ENCODE measurements at places on chromosomes 6 and 20.

DNA sequence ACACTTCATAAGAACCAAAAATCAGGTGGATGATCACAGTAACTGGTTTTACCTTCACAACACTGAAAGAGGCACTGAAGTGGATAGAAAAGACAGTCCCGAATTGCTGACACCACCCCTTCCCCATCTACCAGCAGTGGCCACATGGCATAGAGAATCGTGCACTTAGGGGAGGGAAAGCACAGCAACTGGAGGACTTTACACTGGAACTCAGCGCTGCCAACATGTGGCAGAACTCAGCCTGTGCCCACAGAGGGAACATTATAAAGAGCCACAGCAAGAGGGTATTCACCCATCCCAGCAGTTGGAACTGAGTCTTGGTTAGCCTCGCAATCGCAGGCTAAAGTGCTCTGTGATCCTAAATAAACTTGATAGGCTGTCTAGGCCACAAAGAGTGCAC, 6.5 kb upstream of the KIAA1586 start:
- H3K4me3 ChIP-seq = no peak overlapping the region
- H3K36me3 ChIP-seq = no peaks in the 10 kb centered on the region
- H3K27ac ChIP-seq = no peak overlapping the region
- H3K4me1 ChIP-seq = no peaks in the 10 kb centered on the region

DNA sequence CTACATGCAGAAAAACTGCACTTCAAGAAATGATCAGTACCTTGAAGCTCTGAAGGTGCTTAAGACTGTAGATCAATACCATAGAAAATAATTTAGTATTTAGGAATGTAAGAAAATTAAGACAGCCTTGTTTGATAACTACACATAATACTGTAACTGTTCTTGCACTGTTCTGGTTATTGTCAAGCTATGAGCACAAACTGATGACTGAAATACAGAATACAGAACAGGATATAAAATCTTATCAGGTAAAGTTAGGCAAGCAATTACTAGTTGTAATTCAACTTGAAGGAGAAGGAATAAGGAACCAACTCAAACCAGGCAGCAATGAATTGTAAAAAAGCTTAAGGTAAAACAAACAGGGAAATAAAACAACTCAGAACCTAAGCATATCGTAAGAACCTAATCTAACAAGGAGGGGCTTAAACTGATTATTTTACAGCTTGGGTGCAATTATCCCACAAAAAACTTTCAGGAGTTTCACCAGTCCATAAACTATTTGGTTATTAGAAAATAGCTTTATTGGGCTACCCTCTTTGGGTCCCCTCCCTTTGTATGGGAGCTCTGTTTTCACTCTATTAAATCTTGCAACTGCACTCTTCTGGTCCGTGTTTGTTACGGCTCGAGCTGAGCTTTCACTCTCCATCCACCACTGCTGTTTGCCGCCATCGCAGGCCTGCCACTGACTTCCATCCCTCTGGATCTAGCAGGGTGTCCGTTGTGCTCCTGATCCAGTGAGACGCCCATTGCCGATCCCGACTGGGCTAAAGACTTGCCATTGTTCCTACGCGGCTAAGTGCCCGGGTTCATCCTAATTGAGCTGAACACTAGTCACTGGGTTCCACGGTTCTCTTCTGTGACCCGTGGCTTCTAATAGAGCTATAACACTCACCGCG, 97.7 kb downstream of the ATG5 start:
- H3K27me3 ChIP-seq = no peaks in the 10 kb centered on the region
- H3K4me3 ChIP-seq = no peak overlapping the region
- DNase-seq = no peak
- H3K36me3 ChIP-seq = no peaks in the 10 kb centered on the region

DNA sequence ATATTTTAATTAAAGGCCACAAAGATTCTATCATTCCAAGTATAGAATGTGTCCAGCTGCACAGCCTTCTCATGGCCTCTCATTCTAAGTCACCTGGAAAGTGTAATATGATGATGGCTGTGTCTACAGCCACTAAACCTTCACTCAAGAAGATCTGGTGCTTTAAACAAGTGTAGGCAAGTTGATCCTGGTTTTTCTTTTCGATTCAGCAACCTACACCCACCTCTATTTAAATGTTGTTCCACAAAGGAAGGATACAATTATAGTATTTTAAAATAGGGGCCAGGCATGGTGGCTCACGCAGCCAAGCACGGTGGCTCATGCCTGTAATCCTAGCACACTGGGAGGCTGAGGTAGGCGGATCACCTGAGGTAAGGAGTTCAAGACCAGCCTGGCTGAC, 25.5 kb upstream of the DST start:
- H3K4me1 ChIP-seq = no peaks in the 10 kb centered on the region
- no peak for DNase-seq
- 0 out of 2 replicates have a peak, but pooled peaks cover 3% of the 10 kb centered on the region for H3K36me3 ChIP-seq
- no peaks in the 10 kb centered on the region for H3K27me3 ChIP-seq
- no peak overlapping the region for H3K27ac ChIP-seq

GRCh38 chr20:3045042-3045815, 623 bp upstream of the MRPS26 start:
- peak overlapping the region; percentile 80 for H3K4me3 ChIP-seq
- H3K36me3 ChIP-seq = peaks cover 9% of the 10 kb centered on the region
- H3K4me1 ChIP-seq = no peaks in the 10 kb centered on the region
- H3K27ac ChIP-seq = peak overlapping the region; percentile 87

DNA sequence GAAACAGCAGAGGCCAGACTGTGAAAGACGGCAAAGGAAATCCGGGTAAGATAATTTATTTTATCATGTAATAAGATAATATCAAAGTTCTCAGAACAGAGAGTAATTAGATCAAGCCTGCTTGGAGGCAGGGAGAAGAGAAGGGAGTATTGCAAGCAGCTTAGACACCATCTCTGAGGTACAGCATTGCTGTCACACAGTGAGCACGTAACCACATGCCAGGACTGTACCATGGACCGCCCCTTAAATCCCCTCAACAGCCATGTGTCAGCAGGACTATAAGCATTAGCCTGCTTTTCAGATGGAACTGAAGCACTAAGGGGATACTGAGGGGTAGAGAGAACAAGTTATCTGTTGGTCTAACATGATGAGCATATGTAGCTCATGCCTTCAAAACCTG, 141.5 kb downstream of the C6orf118 start:
- no peaks in the 10 kb centered on the region for H3K36me3 ChIP-seq
- no peak overlapping the region for H3K4me3 ChIP-seq
- no peak overlapping the region for H3K27ac ChIP-seq
- no peak for DNase-seq

- no peak for DNase-seq
- H3K4me3 ChIP-seq = no peak overlapping the region
- no peaks in the 10 kb centered on the region for H3K36me3 ChIP-seq
- H3K27me3 ChIP-seq = no peaks in the 10 kb centered on the region
- H3K4me1 ChIP-seq = no peaks in the 10 kb centered on the region
Observed at GRCh38 chr6:127855542-127856159, 45.2 kb downstream of the THEMIS start.

DNA sequence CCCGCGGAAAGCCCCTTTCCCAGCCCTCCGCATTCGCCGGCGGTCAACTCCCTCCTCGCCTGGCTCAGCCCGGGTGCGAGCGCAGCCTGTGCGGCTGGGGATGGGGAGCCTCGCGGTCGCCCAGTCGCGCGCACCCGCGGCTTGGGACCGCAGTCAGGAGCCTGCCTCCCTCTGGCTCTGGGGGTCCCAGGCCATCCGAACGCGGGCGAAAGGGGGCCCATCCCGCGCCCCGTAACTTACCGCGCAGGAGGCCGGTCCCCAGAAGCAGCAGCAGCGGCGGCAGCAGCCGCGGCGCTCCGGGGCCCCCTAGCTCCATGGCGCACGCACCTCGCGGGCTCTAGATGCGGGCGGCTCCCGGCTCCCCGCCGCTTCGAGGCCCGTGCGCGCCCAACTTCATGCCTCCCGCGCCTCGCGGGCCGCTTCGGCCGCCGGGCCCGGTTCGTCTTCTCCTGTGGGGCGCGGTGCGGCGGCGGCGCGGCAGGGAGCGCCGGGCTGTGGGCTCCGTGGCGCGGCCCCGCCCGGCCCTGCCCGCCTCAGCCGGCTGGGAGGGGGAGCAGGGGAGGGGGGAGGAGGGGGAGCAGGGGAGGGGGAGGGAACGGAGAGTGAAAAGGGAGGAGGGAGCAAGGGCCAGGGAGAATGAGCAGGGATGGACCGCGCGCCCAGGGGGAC, at the start of gene CHRNA4:
CHRNA4 (minus strand) TSS at position 500 of the 669 bp plus-strand sequence; CDS start at position 316, 184 bp downstream.
- no peak within 1 kb of the TSS for H3K4me3 ChIP-seq
- no peak for DNase-seq
- H3K36me3 ChIP-seq = no peaks in the 10 kb centered on the region
- no peaks in the 10 kb centered on the region for H3K4me1 ChIP-seq
- H3K27me3 ChIP-seq = no peaks in the 10 kb centered on the region
- no peak within 1 kb of the TSS for H3K27ac ChIP-seq

GRCh38 chr6:47360388-47360787, 50.7 kb upstream of the TNFRSF21 start:
- DNase-seq = peak; percentile 4
- peaks cover 15% of the 10 kb centered on the region for H3K4me1 ChIP-seq
- no peaks in the 10 kb centered on the region for H3K27me3 ChIP-seq

Data from GM12878 (cell line).